ENCODE measurements at places on chromosomes 11 and 22. TPM values are rescaled to one million over a fixed set of nuclear protein-coding genes. Genes with fewer than 3 reads are reported as not detected.

DNA sequence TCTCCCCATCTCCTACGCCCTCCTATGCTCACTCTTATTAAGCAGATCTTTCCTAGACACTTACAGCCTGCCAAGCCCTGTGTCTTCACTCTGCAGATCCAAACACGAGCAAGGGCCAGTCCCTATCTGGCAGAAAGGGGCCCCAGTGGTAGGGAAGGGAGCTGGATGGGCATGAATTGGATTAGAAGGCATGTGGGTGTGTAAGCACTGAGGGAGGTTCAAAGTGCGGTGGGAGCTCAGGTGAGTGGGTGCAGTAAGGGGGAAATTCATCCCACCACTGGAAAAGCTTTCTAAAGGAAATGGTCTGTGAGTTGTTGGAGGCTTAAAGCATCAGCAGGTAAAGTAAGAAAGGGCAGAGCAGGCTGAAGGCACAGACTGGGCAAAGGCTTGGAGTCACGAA lies 5.5 kb downstream of the TMEM132A start:
- H3K36me3 ChIP-seq, result peaks cover 19% of the 10 kb centered on the region
- no peak overlapping the region for H3K4me3 ChIP-seq
- H3K27ac ChIP-seq, result no peak overlapping the region
- H3K27me3 ChIP-seq, result no peaks in the 10 kb centered on the region
- no peak for DNase-seq
- peaks cover 10% of the 10 kb centered on the region for H3K4me1 ChIP-seq

GRCh38 chr11:35967042-35967441 lies 23.2 kb downstream of the LDLRAD3 start:
- no peaks in the 10 kb centered on the region for H3K27me3 ChIP-seq
- H3K36me3 ChIP-seq, result peaks cover 14% of the 10 kb centered on the region
- H3K4me1 ChIP-seq, result peaks cover 25% of the 10 kb centered on the region
- no peak for DNase-seq

DNA sequence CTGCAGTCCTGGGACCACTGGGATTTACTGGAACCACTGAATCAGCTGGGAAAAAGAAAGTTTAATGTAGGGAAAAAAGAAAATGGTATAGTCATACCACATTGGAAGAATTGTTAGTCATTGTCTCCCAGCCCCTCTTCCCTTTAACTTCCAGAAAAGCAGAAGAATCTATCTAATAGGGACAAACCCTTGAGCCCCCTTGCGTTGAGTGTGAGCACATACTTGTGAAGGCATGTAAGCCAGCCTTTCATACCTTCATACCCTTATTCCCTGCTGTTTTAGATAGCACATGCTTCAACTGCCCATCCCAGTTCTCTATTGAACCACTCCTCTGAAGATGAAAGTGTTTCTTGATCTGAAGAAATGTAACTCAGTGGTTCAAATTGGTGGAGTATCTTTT lies 6.6 kb downstream of the TREH start:
- no peak overlapping the region for H3K4me3 ChIP-seq
- H3K27me3 ChIP-seq, result peaks cover 4% of the 10 kb centered on the region
- no peaks in the 10 kb centered on the region for H3K4me1 ChIP-seq
- no peak for DNase-seq

Gene CCDC15
- total RNA-seq, result 2.8 TPM

GRCh38 chr11:102287964-102288724 lies 29.1 kb upstream of the BIRC3 start:
- peak overlapping the region; percentile 25 for H3K4me3 ChIP-seq
- H3K27me3 ChIP-seq, result no peaks in the 10 kb centered on the region
- peak overlapping the region; percentile 71 for H3K27ac ChIP-seq
- DNase-seq, result no peak
- H3K4me1 ChIP-seq, result peaks cover 36% of the 10 kb centered on the region

Gene ANO3
- total RNA-seq, result 0.13 TPM

GRCh38 chr11:23540101-23540561 lies 679.9 kb upstream of the CCDC179 start:
- peaks cover 17% of the 10 kb centered on the region for H3K4me1 ChIP-seq
- no peaks in the 10 kb centered on the region for H3K27me3 ChIP-seq
- H3K4me3 ChIP-seq, result no peak overlapping the region
- peaks cover 7% of the 10 kb centered on the region for H3K36me3 ChIP-seq
- no peak for DNase-seq
- no peak overlapping the region for H3K27ac ChIP-seq

Gene C22orf31
- total RNA-seq, result not detected

GRCh38 chr11:120236169-120237107 lies 3.5 kb upstream of the POU2F3 start:
- peaks cover 61% of the 10 kb centered on the region for H3K27me3 ChIP-seq
- no peak for DNase-seq
- no peak overlapping the region for H3K27ac ChIP-seq
- no peaks in the 10 kb centered on the region for H3K36me3 ChIP-seq

Gene CARNS1
- total RNA-seq, result 24.6 TPM

Gene HIC2
- 27.3 TPM for total RNA-seq

GRCh38 chr11:83051760-83052671 lies 19.7 kb downstream of the RAB30 start:
- H3K4me3 ChIP-seq, result no peak overlapping the region
- peaks cover 29% of the 10 kb centered on the region for H3K4me1 ChIP-seq
- peak overlapping the region; percentile 57 for H3K27ac ChIP-seq
- no peaks in the 10 kb centered on the region for H3K36me3 ChIP-seq

GRCh38 chr11:86587264-86588193 lies 84.9 kb downstream of the ME3 start:
- DNase-seq, result no peak
- H3K27ac ChIP-seq, result no peak overlapping the region
- H3K4me3 ChIP-seq, result no peak overlapping the region
- peaks cover 7% of the 10 kb centered on the region for H3K4me1 ChIP-seq

DNA sequence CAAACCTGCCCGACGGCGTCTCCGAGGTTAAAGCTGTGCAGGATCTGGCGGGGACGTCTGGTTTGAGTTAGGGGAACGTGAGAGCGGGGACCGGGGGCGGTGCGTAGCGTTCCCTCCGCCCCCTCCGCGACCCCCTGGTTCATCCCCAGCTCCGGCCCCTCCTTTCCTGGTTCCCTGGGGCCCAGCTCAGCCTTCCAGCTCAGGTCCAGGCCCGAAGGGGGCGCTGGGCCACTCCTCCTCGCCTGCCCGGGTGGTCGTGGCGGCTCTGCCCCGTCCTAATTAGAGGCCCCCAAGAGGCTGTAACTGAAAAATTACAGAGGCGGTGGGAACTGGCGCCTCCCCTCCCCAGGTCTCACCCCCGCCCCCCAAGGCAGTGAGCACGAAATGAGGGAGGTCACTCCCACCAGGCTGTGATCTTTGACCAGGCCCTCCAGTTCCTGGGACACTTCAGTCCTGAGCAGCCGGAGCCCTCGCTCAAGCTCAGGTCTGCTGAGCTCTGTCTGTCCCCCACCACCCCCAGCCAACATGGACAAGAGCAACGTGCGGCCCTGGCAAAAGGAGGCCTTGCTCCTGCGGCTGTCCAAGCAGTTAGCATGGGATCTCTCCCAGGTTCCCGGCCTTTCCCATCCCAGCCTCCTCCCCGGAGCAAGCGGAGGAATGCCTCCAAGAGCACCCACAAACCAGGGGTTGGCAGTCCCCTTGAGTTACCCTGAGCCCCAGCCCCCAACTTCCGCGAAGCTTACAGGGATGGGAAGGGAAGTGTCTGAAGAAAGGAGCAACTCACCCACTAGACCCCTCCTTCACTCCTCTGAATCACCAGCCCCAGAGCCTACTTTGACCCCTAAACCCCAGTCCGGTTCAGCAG lies 3.3 kb downstream of the CD248 start:
- peak overlapping the region; percentile 84 for H3K4me3 ChIP-seq
- peak; percentile 56 for DNase-seq
- no peaks in the 10 kb centered on the region for H3K36me3 ChIP-seq
- peaks cover 3% of the 10 kb centered on the region for H3K27me3 ChIP-seq

DNA sequence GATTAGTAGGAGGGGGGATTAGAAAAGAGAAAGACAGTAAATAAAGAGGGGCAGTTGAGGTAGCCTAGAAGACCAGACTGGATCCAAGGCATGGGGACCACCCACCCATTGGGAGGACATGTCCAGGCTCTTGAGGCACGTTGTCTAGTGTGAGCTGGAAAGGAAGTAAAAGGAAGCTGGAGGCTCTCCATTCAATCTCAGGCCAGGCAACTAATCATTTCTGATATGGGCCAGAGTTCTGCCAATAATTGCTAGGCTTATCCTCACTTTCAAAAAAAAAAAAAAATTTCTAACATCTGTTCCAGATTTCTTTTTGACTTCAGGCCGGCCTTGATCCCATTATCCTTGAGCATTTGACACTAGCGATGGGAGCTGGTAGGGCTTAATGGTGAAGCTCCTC lies 476.1 kb downstream of the SOX6 start:
- peaks cover 26% of the 10 kb centered on the region for H3K4me1 ChIP-seq
- H3K36me3 ChIP-seq, result no peaks in the 10 kb centered on the region
- no peak overlapping the region for H3K4me3 ChIP-seq
- no peaks in the 10 kb centered on the region for H3K27me3 ChIP-seq

Gene OR6T1
- not detected for total RNA-seq
